Activated T-cell treated with anti-CD3 and anti-CD28 coated beads, Interleukin-2, amount 50 U/mL, for 48 hours (primary cell): ENCODE measurements at places on chromosomes 3 and 15.

- no peak for DNase-seq
These were observed 17.2 kb downstream of the PLXNA1 start for GRCh38 chr3:127000119-127000518.

- DNase-seq, result no peak
These were observed 364.6 kb upstream of the EPHA6 start for GRCh38 chr3:96449803-96450202.

DNA sequence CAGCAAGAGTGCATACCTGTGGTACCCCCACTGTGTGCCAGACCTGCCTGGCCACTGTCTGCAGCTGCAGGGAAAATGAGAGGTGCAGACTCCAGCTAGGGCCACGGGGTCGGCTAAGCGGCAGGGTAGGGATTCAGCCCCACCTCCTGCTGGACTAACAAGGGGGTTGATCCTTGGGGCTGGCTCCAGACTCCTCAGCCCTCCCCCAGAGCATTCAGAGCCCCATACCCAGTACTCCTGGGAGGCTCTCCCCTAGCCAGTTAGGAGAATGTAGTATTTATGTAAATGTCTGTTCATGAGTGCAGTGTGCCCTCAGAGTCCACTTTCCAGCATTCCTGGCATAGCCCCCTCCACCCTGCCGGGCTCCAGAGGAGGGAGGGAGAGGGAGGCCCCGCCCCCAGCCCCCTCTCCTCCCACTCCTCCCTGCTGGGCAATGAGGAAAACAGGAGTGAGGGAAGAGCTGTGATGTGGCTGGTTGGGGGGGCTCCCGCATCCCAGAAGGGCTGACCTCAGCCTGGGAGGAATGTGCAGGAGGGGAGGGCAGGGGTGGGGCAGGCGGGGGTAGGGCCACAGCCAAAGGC, 4.5 kb upstream of the SEMA3B start:
- DNase-seq, result no peak

DNA sequence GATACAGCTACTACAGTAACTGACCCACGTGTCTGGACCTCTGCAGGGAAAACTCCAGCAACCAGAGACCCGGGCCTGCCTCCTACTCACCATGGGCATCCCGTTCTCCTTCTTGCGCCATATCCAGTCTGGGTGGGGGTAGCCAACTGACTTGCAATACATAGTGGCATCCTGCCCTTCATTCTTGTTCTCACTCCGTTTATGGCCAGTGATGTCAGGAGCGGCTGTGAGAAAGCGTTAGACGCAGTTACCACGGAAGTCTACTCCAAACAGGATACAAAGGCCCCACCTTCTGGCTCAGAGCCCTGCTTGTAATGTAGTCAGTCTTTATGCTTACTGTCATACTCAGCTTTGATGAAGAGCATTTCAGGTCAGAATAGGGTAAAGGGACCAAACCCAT, 59.6 kb downstream of the NPTN start:
- no peak for DNase-seq

- no peak for DNase-seq
These were observed 184.3 kb upstream of the LINGO1 start for GRCh38 chr15:77816983-77817382.

DNA sequence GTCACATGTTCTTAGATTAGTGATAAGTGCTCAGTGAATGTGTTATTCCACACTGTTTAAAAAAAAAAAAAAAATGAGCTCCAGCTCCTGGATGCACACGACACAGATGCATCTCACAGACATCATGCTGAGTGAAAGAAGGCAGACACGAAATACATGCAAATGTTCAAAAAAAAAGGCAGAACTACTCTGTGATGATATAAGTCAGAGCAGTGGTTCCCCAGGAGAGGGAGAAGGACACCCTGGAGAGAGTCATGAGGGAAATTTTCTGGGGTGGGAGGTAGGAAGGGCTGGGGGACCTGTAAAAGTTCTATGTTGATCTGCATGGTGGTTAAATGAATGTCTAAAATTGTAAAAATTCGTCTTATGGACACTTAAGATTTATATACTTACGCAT, 4.3 kb downstream of the CSRNP1 start:
- no peak for DNase-seq

- no peak for DNase-seq
These were observed 75.8 kb upstream of the FAM98B start for GRCh38 chr15:38378161-38378560.

GRCh38 chr3:122690096-122690495, 9.5 kb downstream of the PARP14 start:
- DNase-seq, result no peak

- peak; percentile 66 for DNase-seq
These were observed 1.5 kb upstream of the RBM15B start for GRCh38 chr3:51389423-51390183.

- DNase-seq, result no peak
These were observed 38.3 kb upstream of the IL12A start for GRCh38 chr3:159950156-159950898.
